ENCODE measurements at places on chromosomes 7 and 10.

GRCh38 chr10:64731016-64731415, 1209.8 kb downstream of the REEP3 start:
- DNase-seq, result no peak

GRCh38 chr10:23337616-23338015, 7.0 kb downstream of the C10orf67 start:
- no peak for DNase-seq

DNA sequence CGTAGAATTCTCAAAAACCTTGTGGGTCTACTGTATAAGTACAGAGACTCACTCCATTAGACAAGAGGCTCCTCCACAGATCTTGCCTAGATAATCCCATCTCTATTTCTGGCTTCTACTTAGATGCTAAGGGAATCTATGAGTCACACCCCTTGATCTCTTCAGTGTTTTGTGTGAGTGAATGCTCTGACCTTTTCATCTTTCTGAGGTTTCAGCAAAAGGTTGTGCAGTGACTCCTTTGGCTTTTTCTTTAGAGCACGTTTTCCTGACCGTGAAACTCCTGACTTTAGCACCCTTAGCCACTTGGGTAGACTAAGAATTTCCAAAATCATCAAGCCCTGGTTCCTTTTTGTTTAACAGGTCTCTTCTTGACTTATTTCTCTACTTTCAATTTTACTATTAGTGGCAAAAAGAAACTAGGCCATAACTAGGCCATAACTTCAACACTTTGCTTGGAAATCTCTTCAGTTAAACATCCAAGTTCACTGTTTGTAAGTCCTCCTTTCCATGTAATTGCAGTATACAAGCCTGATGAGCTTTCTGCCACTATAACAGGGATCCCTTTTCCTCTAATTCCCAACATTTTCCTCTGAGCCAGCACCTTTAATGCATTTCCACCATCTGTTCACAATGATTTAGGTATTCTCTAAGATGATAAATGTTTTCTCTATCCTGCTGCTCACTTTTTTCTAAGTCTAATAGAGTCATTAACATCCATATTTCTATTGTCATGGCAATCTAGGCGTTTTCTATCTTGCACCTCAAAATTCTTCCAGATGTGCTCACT, 19.4 kb downstream of the COPG2 start:
- DNase-seq, result no peak

DNA sequence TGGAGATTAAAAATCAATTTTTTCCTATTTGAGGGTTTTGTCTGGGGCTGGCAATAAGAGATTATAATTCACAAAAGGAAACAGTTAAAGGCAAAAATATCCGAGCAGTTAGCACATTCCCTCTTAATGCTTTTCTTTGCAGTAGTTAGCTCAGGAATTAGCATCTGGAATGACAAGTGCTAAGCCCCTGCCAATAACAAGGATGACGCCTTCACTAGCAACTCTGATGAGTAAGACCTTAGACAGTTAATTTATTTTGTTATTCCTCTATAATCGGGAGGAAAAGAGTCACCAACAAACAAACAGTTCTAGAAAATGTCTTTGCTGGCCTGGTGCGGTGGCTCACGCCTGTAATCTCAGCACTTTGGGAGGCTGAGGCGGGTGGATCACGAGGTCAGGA, 151.3 kb downstream of the TRIL start:
- DNase-seq, result no peak

- no peak for DNase-seq
Observed at GRCh38 chr10:7944215-7944480, 110.3 kb upstream of the GATA3 start.

- DNase-seq, result no peak
Observed at GRCh38 chr10:88395677-88396076, 187.4 kb downstream of the RNLS start.

DNA sequence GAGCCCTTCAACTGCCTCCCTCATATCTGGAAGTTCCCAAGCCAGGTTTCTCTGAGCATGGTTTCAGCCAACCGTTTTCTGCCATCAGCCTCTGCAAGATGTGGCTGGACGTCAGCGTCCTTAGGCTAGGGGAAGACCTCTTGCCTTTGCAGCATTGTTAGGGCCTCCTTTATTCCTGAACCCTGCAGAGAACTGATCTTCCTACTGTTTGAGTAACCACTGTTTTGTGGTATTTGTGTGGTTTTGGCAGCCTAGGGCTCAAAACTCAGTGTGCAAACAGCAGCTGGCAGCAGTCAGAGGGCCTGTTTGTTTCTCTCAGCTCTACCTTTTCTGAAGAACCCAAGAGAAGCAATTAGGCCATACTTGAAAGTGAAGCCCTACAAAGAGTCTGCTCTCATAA, 83.4 kb upstream of the SEMA3E start:
- DNase-seq, result no peak

DNA sequence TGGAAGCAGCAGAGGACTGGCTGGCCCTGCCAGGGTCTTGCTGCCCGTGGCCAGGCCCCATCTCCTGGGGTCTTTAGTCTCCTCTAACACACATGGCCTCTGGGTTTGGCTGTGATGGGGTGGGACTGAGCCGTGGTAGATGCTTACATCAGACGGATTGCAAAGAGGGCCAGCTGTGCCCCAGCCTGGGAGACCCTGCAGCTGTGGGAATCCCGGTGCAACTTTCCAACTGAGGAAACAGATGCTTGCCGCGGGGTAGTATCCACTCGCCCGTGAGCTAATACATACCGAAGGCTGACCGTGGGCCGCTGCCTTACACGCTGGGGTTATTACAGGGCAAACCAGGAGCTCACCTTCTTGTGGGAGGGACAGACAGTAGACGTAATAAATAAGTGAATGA, 24.1 kb upstream of the SH2B2 start:
- DNase-seq, result no peak

- no peak for DNase-seq
Observed at GRCh38 chr10:124962421-124962820, 20.5 kb downstream of the ZRANB1 start.

GRCh38 chr10:68333440-68334431, 1.0 kb upstream of the PBLD start:
- DNase-seq, result no peak

- no peak for DNase-seq
Observed at GRCh38 chr10:48556065-48556464, 48.8 kb downstream of the ARHGAP22 start.

DNA sequence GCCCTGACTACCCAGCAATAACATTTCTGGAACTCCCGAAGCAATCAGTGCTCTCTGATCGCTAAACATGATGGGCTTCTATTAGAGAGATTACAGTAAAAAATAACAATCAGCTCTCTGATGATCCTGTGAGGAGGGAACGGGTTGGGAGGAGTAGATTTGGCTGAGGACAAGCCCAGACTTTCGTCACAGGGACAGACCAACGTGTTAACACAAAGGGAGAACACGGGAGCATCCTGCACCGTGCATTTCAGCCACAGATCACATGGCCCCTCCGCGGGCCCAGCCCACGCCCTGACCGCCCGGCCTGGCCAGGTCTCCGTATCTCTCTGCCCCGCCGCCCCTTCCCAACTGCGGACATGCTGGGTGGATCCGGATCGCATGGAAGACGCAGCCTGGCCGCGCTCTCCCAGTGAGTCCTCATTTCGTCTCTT, 95.0 kb upstream of the AGBL3 start:
- peak; percentile 95 for DNase-seq

GRCh38 chr10:78354101-78354500, 320.4 kb downstream of the RPS24 start:
- DNase-seq, result no peak

GRCh38 chr7:74372511-74373111, 81.1 kb upstream of the GTF2IRD1 start:
- DNase-seq, result peak; percentile 41

- peak; percentile 2 for DNase-seq
Observed at GRCh38 chr7:49911909-49912308, 138.5 kb downstream of the VWC2 start.

GRCh38 chr10:42491001-42491592, 147.3 kb downstream of the ZNF33B start:
- DNase-seq, result no peak

DNA sequence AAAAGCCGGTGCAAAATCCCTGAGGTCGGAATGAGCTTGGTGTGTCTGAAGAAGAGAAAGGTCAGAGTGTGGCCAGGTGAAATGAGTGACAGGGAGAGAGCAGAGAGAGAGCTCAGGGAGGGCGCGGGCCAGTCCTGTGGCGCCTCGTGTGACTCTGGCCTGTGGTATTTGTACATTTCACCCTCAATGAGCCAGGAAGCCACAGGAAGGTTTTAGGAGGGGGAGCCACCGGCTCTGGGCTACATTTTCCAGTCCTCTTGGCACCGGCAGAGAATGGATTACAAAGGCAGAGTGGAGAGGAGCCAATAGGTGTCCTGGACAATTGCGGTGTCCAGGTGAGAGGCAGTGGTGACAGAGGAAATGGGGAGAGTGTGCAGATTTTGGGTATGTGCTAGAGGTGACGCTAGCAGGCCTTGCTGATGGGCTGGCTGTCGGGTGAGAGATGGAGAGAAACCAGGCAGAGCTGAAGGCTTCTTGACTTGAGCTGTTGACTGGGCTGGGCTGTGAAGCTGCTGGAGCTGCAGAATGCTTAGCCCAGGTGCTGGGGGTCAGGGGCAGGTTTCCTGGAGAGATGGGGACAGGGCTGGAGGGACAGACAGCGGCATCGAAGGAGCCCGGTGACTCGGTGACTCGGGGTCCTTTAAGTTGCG, 38.1 kb downstream of the COL13A1 start:
- DNase-seq, result no peak

DNA sequence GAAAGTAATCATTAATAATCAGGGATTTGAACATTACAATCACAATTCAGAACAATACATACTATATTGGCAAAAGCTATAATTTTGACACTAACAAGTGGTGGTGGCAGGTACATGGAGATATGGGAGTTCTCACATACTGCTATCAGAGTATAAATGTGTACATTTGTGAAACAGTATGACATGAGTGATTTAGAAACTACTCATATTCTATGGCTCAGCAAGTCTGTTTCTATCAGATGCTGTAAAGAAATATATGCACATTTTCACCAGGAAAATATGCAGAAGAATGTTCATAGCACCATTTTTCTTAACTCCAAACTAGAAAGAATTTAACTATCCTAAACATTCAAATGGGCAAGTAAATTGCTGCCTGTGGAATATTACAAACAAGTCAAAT, 620.0 kb downstream of the SH2D4B start:
- DNase-seq, result no peak

- no peak for DNase-seq
Observed at GRCh38 chr10:100072514-100072913, 9.2 kb downstream of the CPN1 start.

DNA sequence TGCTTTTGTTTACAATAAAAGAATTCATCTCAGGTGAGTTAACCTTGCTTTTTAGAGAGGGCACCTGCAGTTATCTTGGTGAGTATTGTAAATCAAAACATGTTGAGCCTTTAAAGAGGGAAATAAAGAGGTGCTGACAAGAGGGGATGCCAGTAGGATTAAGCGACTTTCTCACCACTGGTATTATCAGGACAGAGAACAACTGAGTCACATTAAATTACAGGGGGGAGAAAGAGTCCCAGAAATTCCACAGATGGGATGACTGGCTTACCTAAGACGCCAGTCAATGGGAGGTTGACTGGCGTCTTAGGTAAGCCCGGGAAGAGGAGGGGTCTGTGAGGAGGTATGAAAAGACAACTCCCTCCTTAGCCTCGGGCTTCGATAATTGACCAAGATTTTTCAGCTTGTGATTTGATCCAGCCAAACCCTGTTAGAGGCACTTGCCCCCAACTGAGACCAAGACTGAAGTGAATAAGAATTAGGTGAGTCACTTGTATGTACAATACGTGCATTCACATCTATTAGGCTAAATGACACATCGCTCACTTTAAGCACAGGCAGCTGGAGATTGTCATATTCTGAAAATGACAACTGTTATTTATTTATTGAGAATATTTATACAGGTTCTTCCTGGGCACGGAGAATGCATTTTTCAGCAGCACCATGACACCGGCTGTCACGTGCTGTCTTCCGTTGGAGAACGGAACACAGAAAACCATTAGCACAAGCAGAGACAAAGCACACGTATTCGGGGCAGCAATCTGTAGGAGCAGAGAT, 117.6 kb downstream of the SEM1 start:
- DNase-seq, result no peak

- no peak for DNase-seq
Observed at GRCh38 chr10:84837041-84837812, 508.8 kb downstream of the CCSER2 start.

GRCh38 chr10:14803827-14804226, 29.1 kb upstream of the FAM107B start:
- no peak for DNase-seq

GRCh38 chr7:2202901-2203765, 29.6 kb downstream of the MAD1L1 start:
- no peak for DNase-seq

GRCh38 chr10:69842020-69842419, 40.3 kb downstream of the COL13A1 start:
- no peak for DNase-seq

- DNase-seq, result no peak
Observed at GRCh38 chr7:144508702-144509101, 105.2 kb upstream of the NOBOX start.

DNA sequence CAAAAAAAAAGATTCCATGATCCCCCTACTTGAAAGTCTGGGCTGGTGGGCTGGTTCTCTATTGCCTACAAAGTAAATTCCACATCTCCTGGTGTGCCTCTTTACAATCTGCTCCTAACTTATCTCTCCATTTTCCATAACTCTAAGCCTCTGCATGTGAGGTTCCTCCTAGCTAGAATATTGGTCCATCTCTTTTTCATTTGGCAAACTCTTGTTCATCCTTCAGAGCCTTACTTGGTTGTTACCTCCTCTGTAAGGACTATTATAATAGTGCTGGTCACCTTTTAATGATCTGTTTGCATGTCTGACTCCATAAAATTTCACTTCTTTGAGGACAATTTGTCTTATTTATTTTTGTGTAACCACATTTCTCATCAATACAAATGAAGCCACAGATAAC, 1.6 kb upstream of the NRCAM start:
- no peak for DNase-seq

- DNase-seq, result no peak
Observed at GRCh38 chr10:13721486-13721885, 134.7 kb downstream of the PRPF18 start.

DNA sequence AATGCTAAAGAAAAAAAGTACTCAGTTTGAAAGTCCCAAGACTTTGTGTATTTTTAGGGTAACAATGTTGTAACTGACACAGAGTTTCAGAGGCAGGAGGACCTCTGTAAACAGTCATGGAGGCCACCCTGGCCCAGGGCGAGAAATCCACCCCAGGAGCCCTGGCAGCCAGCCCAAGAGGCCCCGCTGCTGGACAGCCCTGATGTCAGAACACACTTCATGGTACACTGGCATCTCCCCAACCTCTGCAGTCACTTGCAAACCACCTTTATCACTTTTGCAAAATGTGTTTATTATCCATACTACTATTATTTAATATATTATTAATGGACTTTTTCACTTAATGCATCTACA, 30.2 kb downstream of the C10orf143 start:
- DNase-seq, result no peak
